Upper lobe of right lung (tissue), 1 donor: ENCODE measurements at places on chromosomes 5 and 9. TPM values are rescaled to one million over a fixed set of nuclear protein-coding genes. Genes with fewer than 3 reads are reported as not detected.

DNA sequence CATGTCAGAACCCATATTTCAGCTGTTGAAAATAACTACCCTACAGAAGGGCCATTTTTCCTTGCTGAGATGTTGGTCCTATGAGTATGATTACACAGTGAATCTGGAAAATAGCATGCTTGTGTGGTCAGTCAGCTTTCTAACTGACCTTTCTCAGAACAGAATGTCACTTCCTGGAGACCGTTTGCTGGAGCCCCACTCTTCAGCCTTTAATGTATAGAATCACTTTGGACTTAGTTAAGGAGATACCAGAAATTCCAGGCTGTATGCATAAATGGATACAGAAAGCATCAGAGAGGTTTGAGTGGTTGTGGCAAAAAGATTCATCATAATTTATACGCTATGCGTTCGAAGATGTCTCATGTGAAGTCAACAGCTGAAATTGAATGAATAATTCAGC is 488.1 kb downstream of the EBF1 start:
- no peak for DNase-seq

DNA sequence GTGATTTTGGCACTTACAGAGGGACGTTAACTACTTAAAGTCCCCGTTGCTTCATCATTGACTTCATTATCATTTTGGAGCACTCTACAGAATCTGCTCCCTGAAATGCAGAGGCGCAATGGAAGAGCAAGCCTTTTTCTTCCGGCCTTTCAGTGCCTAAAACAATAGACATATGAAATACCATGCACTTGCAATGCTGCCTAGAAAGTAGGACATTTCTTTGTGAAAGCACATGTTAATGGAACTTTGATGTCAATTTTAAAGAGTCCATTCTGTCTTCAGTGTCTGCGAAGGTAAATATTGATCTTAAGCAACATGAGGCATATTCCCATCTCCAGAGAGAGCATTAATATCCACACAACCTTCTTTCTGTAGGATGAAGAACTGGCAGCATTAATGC is 36.3 kb downstream of the ITGA2 start:
- no peak for DNase-seq

- DNase-seq = no peak
Observed at GRCh38 chr5:172004824-172005237, 1.6 kb downstream of the FBXW11 start.

DNA sequence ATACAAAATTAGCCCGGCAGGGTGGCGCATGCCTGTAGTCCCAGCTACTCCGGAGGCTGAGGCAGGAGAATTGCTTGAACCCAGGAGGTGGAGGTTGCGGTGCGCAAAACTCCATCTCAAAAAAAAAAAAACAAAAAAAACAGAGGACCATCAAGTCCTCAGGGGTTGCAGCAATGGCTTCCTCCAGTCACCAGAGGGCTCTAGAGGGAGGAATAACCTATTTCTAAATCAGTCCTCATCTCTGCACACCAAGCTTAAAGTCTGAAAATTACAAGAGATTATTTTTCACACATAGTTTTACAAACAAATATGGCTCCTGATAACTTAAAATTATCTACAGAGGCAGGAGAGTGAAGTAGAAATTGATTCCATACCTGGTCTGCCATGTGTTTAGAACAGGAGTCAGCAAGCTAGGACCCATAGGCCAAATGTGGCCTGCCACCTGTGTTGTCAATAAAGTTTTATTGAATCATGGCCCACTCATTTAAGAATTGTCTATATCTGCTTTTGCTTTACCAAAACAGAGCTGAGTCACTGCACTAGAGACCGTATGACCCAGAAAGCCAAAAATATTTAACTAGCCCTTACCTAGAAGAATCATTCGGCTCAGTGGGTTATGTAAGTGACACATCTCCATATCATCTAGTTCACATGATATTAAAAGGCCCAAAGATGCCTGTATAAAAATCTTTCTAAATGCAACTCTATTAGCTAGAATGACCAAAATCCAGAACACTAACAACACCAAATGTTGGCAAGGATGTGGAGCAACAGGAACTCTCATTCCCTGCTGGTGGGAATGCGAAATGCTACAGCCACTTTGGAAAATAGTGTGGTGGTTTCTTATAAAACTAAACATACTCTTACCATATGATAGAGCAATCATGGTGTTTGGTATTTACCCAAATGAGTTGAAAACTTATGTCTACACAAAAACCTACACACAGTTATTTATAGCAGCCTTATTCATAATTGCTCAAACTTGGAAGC is 207.7 kb downstream of the FRMD3 start:
- no peak for DNase-seq

Gene PKN3
- total RNA-seq = 13.4 TPM

Gene MYOZ3
- total RNA-seq = 1.7 TPM

GRCh38 chr9:81848472-81848871 is 79.8 kb upstream of the SPATA31D4 start:
- no peak for DNase-seq

GRCh38 chr5:36502608-36503007 is 103.8 kb upstream of the SLC1A3 start:
- DNase-seq = no peak

DNA sequence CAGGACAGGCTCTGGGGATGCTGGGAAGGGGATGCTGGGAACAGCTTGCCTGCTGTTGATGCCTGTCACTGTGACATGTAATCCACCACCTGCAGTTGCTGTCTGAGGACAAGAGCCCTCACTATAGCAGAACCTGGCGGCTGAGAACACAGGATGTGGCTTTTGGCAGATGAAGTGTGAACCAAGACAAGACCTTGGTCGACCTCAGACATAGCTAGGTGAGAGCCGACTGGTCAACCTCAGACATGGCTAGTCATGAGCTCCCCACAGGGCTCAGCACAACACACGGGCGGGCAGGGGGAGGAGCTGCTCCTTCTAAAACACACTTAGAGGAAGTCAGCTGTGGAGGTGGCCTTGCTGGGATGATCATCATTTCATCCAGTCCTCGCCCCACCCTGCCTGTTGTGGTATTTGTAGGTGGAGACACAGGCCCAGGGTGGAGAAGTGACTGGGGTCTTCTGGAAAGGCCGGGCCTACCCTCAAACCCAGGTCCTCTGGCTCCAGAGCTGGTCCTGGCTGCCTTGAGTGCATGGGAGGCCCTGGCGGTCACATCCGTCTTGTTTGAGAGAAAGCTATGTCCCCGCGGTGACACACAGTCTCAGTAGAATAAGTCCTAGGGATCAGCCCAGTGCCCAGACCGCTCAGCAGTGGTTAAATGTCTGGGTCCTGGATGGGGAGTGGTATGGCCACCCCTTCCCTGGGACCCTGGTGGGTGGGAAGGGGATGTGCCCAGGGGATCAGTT is 6.1 kb downstream of the SUSD3 start:
- no peak for DNase-seq

DNA sequence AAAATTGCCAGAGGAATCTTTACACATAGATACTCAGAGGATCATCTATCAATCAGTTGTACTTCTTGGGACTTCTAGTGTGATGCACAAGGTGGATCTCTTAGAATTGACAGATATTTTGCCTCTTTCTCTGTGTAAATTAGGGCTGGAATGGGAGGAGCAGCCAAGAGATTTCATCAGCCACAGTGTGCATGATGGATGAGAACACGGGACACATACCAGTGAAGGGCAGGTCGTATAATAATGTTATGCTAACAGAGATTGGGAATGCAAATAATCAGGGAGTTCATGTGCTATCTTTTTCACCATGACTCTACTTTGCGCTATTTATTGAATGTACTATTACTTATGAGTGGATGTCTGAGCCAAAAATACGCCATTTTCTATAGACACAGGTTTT is 43.3 kb upstream of the ISOC1 start:
- no peak for DNase-seq
